ENCODE measurements at places on chromosomes 12 and 14.
A peak's percentile ranks its signal among the peaks of the same experiment; 100 is the strongest.

GRCh38 chr12:90916516-90916915 is 38.5 kb downstream of the CCER1 start:
- DNase-seq, result no peak

DNA sequence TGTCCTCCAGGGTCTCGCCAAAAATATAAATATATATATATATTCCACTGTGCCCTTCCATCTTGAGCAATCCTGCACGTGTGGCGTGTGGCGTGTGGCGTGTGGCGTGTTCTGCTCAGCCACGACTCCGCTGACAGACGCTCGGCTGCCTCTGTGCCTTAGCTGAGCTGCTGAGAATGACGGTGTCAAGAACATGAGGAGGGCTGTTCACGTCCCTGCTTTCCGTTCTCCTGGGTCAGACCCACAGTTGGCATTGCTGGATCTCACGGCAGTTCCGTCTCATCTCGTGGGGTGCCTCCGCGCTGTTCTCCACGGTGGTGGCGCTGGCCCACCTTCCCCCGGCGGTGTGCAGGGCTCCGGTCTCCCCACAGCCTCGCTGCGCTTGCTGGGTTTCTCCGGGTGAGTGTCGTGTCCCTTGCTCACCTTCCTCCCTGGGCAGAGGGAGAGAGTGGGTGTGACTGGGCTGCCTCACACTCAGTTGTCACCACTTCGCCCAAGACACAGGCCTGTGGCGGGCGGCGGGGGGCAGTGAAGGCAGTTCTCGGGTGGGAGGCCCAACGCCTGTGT is 9.4 kb downstream of the GPR132 start:
- peak; percentile 2 for DNase-seq

GRCh38 chr12:8784290-8784888 is 38.0 kb upstream of the A2ML1 start:
- DNase-seq, result no peak

DNA sequence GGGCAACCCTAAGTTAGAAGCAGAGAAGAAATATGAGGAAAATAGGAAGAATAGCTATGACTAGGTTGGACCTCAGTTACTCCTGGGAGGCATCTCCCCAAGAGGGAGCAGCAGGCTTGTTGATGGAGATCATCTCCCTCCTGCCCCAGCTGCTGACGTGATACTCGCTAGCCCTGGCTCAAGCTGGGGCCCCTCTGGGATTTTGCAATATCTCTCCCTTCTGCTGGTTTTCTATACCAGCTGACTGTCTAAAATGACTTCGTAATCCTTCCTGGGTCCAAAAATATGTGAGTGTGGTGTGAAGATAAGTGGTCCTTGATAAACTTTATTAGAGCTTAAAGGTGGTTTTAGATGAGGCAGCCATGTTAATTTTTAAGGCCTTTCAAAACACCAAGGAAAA is 4.5 kb upstream of the HECTD4 start:
- DNase-seq, result no peak

DNA sequence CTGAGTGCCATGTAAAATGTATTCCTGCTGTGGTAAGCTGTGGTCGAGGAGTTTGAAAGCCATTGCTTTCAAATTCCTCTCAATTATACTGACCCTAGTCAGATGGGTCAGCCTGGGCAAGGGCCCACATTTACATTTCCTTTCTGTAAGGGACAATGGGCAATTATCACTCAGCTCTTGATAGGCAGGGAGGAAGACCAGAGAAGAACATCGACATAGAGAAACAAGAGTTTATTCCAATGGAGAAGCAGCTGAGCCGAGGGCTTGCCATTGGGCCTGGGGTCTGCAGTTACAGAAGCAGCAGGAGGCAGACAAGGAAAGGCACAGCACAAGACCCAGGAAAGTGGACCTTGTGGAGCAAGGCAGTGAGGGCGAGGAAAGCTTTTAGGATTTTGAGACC is 9.7 kb downstream of the NRIP2 start:
- DNase-seq, result no peak

GRCh38 chr12:71870416-71870815 is 30.9 kb downstream of the TBC1D15 start:
- no peak for DNase-seq

DNA sequence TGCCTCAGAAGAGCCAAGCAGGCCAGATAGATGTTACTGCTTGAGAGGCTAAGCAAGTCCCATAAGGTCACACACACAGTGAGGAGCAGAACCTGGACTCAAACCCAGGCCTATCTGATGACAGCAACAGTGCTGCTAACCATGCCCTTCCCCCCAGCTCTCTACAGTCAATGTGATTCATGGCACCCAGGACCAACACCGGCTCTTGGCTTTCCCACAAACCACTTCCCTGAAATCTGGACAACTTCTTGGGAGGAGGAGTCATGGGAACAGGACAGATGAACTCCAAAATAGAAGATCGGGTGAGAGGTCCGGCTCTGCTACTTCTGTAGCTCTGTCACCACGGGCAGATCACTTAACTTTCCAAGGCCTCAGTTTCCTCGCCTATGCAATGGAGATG is 716 bp upstream of the PTGDR start:
- DNase-seq, result no peak

- DNase-seq, result no peak
Observed at GRCh38 chr12:121057794-121058193, 18.7 kb upstream of the OASL start.

DNA sequence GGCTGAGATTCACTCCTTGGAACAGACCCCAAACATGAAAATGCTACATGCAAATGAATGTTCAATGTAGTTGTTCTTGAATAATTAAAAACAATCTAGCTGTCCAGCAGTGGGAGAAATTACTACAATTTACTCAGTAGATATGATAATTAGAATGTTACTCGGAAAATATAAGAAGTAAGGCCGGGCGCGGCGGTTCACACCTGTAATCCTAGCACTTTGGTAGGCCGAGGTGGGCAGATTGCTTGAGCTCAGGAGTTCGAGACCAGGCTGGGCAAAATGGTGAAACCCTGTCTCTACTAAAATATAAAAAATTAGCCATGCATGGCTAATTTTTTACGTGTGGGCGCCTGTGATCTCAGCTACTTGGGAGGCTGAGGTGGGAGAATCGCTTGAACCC is 15.3 kb upstream of the PTGER2 start:
- no peak for DNase-seq

DNA sequence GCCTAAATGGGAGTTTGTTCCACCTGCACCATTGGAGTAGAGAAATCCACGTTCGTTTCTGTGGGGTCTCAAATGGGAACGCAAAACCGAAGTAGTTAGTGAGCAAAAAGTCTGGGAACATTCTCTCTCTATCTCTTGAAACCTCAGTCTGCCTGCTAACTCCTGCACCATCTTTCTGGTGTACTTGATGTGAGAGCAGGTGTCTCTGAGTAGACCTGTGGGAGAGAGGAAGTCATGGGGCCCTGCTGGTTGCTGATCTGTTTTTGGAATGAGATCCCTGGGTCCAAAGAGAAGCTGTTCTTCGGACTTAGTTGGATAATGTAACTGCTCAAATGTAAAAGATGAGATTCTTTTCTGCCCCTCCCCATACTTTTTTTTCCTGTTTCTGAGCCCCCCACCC is 57.3 kb downstream of the MAX start:
- no peak for DNase-seq

DNA sequence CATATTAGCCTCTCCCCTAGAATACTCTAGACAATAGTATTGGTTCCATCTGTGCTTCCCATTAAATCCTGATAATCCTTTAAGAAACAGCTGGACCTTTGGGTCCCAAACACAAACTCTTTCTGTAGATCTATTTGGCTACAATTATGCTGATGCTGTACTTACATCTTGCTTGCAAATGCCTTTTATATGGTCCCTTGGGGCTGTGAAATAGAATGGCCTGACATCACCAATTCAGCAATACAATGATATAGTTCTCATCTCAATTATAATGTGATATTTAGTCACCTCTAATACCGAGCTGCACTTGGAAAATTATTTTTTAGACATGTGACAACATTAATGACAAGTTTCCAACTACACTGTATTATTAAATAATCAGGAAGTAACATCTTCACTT is 261.5 kb downstream of the SOX5 start:
- no peak for DNase-seq

- no peak for DNase-seq
Observed at GRCh38 chr12:26276709-26277108, 81.3 kb downstream of the SSPN start.

DNA sequence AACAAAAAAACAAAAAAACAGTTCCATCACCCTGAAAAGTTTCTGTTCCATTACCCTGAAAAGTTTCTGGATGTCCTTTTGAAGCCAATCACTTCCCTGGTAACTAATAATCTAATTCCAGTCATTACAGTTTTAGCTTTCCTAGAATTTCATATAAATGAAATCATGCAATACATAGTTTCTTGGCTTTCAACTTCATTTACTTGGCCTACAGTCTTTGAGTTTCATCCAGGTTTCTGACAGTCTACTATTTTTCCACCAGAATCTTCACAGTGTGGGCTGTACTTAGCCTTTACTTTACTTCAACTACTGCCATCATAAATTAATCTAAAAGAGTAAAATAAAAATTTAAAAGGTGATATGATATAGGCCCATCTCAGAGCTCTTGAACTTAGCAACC is 55.5 kb downstream of the RPS6KA5 start:
- no peak for DNase-seq

- no peak for DNase-seq
Observed at GRCh38 chr12:75705749-75706711, 194.6 kb upstream of the KRR1 start.

- no peak for DNase-seq
Observed at GRCh38 chr12:55938826-55939501, 8.0 kb downstream of the DGKA start.

DNA sequence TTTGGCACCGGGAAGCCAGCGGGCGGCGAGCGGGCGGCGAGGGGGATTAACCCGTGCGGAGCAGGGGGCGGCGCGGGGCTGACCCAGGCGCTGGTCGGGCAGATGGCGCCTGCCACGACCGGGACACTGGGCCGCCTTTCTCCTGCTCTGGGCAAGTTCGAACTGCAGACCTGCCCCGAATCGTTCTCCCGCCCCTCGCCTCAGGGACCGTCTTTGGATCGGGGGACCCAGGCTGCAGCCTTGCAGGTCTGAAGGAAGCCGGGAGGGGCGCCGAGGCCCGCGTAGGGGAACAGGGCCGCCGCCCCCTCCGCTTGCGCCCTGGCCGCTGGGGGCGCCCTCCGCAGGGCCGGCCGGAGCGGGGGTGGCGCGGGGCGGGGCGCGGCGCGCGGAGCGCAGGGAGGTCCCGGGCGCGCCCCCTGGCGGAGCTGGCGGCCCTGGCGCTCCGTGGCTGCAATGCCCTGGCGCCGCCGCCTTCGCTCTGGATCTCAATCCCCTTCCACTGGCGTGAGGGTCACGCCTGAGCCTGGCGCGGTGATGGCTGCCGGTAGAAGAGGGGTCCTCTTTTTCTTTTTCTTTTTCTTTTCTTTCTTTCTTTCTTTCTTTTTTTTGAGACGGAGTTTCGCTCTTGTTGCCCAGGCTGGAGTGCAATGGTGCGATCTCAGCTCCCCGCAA is 449 bp upstream of the LTBP2 start:
- peak; percentile 89 for DNase-seq

- no peak for DNase-seq
Observed at GRCh38 chr12:42426746-42427145, 100.8 kb downstream of the PPHLN1 start.

GRCh38 chr14:76720382-76720813 is 40.9 kb upstream of the VASH1 start:
- no peak for DNase-seq

- DNase-seq, result no peak
Observed at GRCh38 chr14:36423430-36423829, 96.6 kb downstream of the NKX2-1 start.

- no peak for DNase-seq
Observed at GRCh38 chr12:7719946-7720730, 8.9 kb downstream of the DPPA3 start.

GRCh38 chr12:76595056-76595455 is 35.5 kb upstream of the OSBPL8 start:
- no peak for DNase-seq

DNA sequence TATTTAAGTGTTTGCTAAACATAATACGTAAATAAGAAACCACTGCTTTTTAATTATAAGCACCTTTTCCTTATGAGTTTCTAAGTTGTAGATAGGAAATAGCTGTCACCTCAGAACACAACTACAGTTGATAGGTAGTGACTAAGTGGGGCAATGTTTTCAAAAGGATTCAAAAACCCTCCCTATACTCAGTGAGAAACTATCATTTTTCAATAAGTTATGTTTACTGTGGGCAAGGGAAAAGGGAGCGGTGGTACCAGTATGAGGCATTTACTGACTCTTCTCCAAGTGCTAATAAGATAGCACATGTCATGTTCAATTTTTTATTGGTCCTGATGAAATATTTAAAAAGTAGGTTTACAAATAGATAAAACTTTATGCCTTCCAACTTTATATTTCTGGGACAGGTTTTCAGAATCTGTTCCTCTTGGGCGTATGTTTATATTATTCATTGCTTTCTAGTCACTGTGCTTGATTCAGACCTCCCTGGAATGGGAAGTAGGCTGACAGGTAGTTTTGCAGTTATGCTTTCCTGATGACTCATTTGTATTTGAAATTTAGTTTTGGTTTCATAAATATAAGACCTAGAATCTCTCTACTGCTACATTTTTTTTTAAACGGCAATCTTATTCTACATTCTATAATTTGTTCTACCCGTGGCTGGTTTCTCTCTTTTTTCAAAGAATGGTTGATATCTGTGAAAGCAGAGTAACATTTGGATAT is 153.1 kb downstream of the TMEM117 start:
- no peak for DNase-seq

DNA sequence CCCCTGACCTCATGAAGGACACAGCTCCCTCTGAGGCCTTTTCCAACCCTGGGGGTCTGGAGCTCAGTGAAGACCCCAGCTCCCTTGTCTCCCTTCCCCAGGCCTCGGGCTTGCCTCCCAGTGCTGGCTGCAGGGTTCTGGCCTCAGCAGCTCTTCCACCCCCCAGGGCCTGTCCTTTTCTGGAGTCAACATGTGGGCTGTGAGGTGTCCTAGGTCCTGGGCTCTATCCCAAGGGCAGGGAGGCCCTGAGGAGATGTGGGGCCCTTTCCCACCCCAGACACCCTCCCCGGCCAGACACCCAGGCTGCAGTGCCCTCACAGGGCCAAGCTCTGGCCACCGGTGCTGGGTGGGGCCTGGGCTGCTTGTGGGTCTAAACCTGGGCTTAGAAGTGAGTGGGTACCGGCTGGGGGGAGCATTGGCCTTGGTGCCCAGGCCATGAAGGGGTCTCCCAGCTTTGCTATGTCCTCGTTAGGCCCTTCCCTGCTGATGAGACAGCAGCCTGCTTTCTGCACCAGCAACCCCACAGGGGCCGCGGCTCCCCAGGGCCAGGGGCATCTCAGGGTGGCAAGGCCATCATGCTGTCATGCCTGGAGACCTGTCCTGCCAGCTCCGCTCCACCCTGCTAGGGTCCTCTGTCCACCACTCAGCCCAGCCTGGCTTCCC is 2.7 kb upstream of the CRIP2 start:
- DNase-seq, result no peak
